ENCODE measurements at places on chromosomes 2 and 18.

GRCh38 chr2:212727751-212728150 is 189.1 kb upstream of the ERBB4 start:
- peak; percentile 11 for DNase-seq

DNA sequence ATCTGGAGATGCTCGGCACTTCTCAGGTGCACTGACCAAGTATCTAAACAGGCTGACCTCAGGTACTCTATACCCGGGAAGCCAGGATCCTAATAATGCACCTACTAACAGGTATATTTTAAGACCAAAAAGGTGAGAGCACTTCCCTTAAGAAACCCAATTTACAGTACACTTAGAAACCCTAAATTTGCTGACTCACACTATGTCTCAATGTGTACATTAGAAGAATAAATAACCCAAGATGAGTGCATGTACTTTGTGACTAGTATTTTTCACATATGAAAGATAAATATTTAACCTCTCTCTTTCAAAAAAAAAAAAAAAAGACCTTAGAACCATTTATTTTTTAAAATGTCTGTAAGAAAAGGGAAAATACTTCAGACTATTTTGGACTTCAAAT is 118.8 kb downstream of the ZNF516 start:
- no peak for DNase-seq

DNA sequence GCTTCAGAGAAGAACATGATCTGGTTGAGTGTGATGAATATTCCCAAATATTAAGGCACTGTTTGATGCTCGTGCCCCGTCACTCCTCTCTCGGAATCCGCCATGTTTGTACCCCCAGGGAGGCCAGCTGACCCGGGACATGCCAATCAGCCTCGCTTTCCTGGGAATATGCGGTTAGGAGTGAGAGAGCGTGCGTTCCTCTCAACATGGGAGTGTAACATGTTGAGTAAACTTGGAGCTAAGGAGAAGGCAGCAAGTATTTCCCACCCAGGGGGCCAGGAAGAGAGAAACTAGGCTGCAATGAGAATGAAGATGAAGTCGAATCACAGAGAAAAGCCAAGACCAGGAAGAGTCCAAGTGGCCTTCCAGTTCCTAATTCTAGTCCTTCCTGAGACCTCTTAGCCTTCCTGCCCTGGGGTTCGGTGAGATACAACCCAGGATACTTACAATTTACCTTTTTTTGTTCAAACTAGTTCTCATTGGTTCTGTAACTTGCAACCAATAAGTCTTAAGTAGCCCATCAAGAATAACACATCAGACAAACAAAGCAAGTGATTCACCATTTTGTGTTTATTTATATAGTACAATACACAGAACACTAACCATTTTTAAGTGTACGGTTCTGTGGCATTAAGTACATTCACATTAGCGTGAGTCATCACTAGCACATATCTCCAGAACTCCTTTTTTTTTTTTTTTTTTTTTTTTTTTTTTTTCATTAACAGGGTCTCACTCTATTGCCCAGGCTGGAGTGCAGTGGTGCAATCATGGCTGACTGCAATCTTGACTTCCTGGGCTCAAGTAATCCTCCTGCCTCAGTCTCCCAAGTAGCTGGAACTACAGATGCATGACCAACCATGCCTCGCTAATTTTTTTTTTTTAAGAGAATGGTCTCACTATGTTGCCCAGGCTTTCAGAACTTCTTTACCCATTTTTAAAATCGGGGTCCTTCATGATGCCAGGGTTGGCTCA is 36.4 kb upstream of the SLC1A4 start:
- DNase-seq, result no peak

GRCh38 chr2:63790491-63790890 is 51.2 kb upstream of the UGP2 start:
- no peak for DNase-seq

GRCh38 chr2:125630377-125630776 is 1025.6 kb upstream of the GYPC start:
- DNase-seq, result no peak

- DNase-seq, result no peak
Measured at GRCh38 chr2:230874876-230875275, 10.1 kb downstream of the ITM2C start.

DNA sequence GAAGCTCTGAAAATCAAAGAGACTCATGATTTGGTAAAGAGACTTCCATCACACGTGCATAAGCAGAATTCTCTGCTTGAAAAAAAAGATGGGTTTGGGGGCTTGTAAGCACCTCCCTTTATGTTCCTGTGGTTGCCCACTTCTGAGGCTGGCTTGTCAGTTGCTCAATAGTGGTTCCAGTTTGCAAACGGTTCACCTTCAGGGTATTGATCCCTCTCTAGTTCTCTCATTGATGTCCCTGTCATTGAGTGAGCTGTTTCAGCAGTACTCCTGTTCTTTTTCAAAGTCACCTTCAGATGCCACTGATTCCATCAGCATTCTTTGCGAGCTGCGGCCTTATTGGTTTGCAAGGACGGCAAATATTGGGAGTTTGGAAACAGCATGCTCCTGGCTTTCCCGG is 17.1 kb upstream of the YWHAQ start:
- DNase-seq, result no peak

DNA sequence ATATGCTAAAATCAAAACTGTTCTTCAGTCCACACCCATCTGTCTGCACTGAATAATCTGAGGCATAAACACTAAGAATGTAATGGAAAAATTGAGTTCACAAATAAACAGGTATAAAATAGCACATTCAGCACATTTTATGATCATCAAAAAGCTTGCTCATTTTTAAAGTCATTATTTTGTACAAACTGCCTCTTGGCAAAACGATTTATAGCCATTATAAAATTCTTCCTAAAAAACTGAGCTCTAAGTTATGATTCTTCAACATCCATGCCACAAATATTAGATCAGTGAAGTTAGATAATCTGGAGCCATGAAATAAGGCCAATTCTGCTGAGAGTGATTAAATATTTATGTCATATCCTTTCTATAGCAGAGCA is 233.5 kb downstream of the DYM start:
- DNase-seq, result no peak

DNA sequence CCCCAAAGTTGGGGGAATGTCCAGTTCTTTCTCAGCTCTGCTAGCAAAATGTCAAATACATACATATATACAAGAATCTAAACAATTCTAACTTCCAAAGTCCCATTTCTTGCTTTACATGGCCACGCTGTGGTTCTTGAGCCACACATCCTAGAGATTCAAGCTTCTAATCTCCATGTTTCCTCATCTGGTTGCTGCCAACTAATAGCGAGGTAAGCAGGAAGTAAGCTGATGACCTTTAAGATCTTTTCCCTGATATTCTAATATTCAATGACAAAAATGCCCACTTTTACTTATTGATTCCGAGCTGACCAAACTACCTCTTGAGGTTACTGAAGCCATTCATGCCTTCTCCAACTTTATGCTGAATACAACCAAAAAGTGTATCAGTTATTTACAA is 3.3 kb downstream of the VPS54 start:
- no peak for DNase-seq

DNA sequence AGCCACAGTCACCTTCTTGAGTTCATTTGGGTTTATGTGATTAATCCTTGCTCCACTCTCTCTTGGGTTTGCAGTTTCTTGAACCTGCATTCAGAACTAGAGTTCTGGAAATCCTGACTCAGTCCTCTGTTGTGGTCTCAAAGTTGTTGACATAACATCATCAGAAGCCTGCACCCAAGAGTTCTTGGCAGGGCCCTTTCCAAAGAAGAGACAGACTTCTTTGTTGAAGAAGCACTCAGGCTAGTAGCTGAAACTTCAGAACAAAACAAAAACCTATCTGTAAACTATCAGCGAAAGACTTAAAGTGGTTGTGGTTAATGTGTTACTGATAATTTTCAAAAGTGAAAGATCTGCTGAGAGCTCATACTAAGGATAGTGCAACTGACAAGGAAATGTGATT is 120.8 kb downstream of the FAM168B start:
- DNase-seq, result peak; percentile 20

- DNase-seq, result no peak
Measured at GRCh38 chr18:72201032-72201431, 343.1 kb downstream of the CBLN2 start.

DNA sequence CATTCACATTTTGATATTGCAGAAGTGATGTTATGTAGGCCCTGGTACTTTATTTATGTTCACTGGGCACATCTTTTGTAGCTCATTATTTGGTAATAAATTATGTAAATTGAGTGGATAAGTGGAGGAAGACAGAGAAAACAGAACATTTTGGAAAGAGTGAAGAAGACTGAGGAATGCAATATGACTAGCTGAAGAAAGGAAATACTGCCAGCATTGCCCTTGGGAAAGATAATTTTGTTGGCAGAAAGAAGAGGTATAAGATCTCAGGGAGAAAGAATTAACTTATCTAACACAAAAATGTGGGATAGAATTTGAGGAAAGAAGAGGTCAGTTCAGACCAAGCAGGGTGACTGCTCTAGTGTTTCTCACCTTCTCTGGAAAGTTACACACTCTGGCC is 118.8 kb downstream of the TTC27 start:
- DNase-seq, result no peak

GRCh38 chr2:72113847-72114692 is 33.6 kb downstream of the CYP26B1 start:
- DNase-seq, result no peak

DNA sequence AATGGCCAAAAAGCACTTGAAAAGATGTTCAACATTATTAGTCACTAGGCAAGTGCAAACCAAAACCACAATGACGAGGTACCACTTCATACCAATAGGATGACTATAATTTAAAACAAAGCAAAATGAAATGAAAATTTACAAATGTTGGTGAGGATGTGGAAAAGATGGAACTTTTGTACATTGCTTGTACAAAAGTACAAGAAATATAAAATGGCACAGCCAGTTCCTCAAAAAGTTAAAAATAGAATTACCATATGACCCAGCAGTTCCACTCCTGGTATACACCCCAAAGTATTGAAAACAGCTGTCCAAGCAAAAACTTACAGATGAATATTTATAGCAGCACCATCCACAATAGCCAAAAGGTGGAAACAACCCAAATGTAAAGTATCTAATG is 107.8 kb upstream of the XPO1 start:
- DNase-seq, result no peak

- DNase-seq, result peak; percentile 67
Measured at GRCh38 chr2:25558262-25558661, 115.1 kb downstream of the DTNB start.

DNA sequence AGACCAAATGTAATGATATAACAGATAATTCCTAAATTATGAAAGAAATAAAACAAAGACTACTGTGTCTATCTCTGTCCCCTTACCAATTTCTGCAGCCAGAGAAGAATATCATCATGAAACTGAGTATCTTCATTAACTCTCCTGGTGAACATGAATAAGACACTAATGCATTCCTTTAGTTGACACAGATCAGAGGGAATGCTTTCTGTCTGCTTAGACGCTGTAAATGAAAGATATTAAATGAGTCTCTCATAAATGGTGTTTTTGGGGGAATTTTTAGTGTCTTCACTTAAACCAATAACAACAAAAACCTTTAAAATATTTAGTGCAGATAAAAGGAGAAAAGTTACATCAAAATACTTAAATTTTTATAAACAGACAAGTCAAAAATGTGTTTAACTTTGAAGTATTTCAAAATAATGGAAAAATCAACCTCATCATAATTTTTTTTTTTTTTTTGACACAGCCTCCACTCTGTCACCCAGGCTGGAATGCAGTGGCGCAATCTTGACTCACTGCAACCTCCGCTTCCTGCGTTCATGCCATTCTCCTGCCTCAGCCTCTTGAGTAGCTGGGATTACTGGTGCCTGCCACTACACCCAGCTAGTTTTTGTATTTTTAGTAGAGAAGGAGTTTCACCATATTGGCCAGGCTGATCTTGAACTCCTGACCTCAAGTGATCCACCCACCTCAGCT is 16.0 kb downstream of the EPG5 start:
- no peak for DNase-seq

- no peak for DNase-seq
Measured at GRCh38 chr2:186098821-186099220, 360.2 kb downstream of the FSIP2 start.

GRCh38 chr2:60960706-60961105 is 56.8 kb upstream of the PEX13 start:
- no peak for DNase-seq

DNA sequence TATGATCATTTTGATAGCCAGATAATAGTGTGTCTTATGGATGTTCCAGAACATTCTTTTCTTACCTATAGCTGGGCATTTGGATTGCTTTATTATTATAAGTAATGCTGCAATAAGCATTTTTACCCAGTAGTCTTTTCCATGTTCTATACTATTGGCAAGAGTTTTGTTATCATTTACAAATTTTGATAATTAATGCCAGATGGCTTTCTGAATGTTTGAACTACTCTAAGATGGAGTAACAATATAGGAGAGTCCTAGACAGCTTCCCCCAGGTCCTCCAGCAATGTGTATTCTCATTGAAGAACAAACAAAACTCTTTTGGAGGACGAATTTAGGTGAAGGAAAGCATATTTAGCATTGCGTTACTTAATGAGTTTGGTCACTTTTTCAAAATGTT is 73.0 kb downstream of the INPP4A start:
- DNase-seq, result no peak

- no peak for DNase-seq
Measured at GRCh38 chr2:66536997-66537396, 102.1 kb downstream of the MEIS1 start.

DNA sequence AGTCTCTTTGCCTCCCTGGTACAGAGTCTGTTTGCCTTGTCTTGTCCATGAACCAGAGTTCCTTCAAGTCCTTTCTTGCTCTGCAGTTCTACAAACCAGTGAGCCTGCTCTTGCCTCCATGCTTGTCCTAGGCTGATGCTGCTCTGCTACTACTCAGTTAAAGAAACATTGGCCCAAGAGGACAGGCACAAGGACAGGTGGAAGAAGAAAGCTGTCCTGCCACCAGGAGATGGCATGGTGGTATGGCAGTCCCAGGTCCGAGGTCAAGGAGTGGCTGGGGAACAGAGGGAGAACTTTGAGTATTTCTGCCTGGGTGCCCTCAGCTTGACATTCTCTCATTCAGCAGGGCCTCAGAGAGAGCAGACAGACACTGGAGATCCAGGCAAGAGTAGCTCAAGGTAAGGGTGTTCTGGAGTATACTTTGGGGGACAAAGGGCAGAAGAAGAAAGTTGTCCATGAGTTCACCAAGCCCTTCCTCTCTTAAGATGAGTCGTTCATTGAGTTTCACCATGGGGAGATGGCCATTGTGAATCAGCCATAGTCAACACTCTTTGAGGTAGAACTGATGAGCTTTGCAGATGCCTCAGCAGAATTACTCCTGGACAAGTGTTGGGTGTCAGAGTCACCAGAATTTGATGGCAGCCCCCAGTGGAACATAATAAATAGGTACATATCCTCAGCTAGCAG is 20.4 kb downstream of the TTC32 start:
- DNase-seq, result no peak

DNA sequence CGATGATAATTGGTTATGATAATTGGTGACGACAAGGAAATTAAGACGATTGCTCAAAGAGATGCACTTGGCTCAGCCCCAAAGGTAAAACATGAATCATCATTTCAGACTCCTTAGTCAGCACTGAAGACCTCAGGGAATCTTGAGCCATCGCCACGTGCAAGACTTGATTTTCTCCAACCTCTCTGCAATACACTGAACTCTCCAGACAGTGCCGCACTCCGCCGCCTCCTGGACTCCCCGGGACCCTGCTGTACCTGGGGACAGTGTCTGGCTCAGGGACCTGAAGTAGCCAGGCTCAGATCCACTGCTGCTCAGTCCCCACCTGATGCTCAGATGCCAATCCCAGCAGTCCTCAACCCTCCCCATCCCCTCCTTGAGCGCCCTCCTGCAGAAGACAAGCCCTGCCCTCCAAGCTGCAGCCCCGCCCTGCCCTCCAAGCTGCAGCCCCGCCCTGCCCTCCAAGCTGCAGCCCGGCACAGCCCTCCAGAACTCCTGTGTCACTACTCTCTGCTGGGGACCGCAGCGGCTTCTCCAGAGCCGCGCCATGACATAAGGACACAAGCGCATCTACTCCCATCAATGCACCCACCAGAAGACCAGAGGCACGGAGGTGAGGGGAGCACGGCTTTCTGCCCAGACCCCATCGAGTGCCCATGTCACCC is 1.1 kb downstream of the TMEM18 start:
- peak; percentile 66 for DNase-seq
